ENCODE measurements at places on chromosomes 3 and 15. TPM values are rescaled to one million over a fixed set of nuclear protein-coding genes. Genes with fewer than 3 reads are reported as not detected.

CD86 gene
- not detected for total RNA-seq

POTEB3 gene
- not detected for total RNA-seq

EOMES gene
- total RNA-seq: 8.6 TPM

APBA2 gene
- total RNA-seq: 108 TPM

CEMIP gene
- total RNA-seq: not detected

TOMM70 gene
- total RNA-seq: 27.7 TPM

NR2E3 gene
- not detected for total RNA-seq

PLA2G4D gene
- not detected for total RNA-seq

P2RY1 gene
- total RNA-seq: 0.06 TPM

ZDHHC23 gene
- 4.7 TPM for total RNA-seq

GCNT3 gene
- total RNA-seq: not detected
